ENCODE measurements at places on chromosomes 1 and 21.

GRCh38 chr1:15507278-15507677, 16.7 kb downstream of the CASP9 start:
- DNase-seq = no peak

DNA sequence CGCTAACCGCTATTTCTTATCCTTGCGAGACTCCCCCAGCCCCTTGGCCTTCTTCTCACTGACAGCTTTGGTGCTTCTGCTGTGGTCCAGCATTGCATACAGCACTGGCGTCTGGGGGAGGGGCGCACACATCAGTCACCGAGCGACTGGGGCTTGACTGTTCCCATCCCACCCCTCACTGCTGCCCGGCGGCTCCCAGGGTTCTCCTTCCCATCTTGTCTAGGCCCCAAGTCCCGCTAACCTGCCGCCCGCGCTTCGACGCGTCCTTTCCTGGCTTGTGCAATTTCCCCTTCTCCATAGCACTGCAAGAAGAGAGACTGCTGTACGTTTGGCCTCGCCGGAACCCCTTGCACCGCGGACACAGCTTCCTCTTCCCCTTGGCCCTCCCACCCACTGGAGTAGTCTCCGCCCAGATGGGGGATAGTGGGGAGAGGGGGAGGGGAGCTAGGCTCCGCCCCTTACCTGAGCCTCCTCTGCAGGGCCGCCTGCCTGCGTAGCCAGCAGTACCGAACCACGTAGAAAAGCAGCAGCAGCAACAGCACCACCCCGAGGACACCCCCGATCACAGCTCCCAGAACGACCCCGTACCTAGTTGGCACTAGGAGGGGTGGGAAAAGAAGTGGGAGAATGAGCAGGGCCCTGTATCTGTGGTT, 3.8 kb downstream of the MPZ start:
- peak; percentile 80 for DNase-seq

- no peak for DNase-seq
These were observed 43.4 kb downstream of the CDCP2 start for GRCh38 chr1:54109129-54110090.

DNA sequence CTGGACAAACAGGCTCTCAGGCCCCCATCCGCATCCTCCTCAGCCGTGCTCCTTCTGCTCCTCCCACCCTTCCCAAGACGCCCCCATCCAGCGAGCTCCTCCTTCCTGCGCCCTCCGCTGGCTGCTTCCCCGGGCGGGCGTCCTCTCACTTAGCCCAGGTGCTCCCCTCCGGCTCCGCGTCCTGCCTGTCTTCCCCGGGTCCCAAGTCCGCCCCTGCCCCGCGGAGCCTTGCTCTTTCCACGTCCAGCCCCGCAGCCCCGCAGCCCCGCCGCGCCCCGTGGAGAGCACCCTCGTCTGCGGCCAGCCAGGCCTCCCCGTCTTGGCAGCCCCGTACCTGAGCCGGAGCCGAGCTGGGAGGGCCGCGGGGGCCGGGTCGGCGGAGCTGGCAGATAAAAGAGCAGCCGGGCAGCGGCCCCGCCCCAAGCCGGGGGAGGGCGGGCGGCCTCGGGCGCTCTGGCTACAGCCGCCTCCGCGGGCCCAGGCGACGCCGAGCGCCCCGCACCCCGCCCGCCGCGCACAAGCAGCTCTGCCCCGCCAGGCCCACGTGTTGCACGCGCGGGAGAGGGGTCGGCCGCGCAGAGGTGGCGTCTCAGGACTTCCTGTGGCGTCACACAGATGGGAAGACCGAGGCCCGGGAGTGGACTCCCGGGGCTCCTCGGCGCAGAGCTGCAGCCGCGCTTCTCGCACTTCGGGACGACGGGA, at the start of gene PAQR7:
Gene PAQR7 (minus strand): TSS at position 555 of the 702 bp plus-strand sequence. CDS start 11,869 bp downstream, outside the sequence.
- DNase-seq = peak; percentile 79

DNA sequence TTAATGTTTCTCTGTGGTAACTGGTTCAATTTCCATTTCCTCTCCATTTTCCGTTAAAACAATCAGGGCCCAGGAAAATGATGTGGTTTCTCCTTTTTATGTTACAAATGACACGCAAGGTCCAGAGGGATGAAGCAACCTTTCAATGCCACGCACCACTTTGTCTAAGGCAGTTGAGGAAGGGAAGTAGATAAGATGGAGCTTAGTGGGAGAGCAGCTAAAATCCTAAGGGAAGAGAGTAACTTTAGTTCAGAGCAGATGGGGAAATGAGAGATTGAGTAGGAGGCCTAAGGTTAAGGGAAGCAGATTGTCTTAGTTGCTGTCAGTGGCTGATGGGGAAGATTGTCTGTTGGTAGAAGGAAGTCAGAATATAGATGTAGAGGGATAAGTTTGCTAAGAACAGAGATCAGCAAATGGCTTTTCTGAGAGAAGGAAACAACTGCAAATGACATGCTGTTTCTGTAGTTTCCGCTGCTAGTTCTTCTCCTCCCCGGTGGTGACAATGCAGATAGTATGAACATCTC, 660 bp downstream of the CD1C start:
- DNase-seq = no peak

- no peak for DNase-seq
These were observed 14.8 kb downstream of the AVPR1B start for GRCh38 chr1:206102292-206102936.

DNA sequence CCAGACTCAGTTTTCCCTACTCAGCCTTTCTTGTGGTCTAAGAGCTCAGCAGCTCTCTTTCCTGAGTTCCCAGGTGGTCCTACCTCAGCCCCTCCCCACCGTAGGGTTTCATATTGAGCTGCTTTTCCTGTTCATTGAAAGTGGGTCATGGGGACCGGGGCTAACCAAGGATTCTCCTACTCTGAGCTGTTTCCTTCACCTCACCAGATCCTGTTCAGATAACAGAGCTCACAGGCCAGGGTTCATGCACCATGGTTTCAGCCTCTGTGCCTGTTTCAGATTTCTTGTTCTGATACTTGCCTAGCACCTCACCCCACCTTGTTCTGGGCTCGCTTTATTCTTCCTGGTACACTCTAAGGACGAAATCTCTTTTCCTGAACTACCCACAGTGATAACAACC, 8.5 kb downstream of the UBQLN4 start:
- no peak for DNase-seq

Data from right cardiac atrium (tissue), 5 donors.